ENCODE measurements at places on chromosomes 4 and X. TPM values are rescaled to one million over a fixed set of nuclear protein-coding genes. Genes with fewer than 3 reads are reported as not detected.

DNA sequence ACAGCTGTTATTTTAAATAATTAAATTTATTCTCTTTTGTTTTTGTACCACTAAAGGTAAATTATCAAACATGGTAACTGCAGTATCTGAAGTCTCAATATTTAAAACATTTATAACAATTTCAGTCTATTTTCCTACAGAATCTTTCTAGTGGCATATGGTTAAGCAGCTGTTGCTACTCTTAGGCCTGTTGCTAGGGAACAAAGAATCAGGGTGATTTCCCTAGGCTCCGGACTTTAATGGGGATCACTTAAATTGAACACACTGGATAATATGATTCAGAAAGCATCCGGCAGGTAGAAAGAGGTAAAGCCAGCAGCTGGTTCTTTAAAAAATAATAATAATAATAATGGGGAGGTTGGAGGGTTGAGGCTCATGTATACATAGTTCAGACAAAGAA lies 17.6 kb downstream of the FBXO8 start:
- DNase-seq = peak; percentile 11

DNA sequence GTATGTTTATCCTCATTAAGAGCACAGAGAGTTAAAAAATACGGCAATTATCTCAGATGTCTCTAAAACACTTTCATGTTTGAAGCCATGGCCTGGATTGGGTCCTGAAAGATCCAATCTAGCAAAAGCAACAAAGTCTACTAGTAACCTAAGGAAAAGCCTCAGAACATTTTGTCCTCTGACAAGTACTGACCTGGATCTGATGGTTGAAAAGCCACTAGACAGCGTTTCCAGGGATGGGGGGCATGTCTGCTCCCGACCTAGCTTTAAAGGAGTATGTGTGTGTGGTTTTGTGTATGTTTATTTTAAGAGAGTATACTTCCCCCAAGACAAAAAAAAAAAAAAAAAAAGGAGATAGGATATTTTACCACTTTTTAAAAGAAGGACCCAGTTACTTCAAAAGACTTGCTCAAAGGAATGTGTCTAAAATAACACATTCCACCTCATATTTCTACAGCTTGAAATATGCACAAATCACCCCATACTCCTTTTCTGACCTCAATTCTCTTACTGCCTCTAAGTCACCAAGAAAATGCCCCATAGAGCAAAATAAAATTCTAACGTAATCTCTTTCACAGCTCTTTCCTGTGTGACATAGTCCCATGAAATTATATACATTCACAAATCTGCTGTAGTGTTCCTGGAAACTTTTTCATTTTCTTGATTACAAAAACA lies 189.0 kb upstream of the TTC29 start:
- DNase-seq = no peak

DNA sequence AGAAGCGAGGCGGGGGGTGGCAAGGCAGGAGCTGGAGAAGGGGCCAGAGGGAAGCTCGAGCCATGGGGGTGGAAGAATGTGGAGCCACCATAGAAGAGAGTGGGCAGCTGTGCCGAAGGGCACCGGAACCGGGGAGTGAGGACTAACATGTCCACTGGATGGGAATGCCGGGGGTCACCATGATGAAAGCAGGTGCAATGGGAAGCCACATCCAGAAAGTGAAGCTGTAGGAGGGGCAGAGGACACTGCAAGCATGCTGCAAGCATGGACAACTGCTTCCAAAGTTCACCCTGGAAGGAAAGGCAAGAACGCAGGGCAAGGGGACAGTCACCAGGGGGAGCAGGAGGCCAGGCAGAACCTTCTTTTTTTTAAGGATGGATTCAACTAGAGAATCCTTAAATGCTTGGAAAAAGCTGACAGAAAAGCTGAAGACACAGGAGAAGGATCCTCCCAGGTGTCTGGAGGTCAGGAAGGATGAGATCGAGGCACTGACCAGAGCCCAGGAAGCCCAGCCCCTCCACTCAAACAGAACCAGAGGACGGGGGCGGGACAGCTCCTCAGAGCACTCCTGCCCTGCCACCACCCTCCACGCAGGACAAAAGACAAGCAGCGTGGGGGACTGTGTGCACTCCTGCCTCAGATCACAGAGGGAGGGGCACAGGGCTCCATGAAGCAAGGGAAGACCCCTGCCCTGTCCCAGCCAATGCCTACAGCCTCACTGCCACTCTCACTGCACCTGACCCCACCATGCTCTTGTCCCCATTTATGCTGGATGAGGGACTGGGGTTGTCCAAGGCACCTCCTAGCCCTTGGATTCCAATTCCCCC lies 169.2 kb downstream of the AFAP1 start:
- DNase-seq = peak; percentile 51

GRCh38 chr4:150216726-150217125 lies 138.5 kb downstream of the DCLK2 start:
- peak; percentile 32 for DNase-seq

GRCh38 chr4:47752214-47752613 lies 85.7 kb downstream of the CORIN start:
- DNase-seq = no peak

- no peak for DNase-seq
These were observed at the start of gene PHKA2 for GRCh38 chrX:18983666-18984380. Gene PHKA2, minus strand, starts transcription at chrX:18984114. Its CDS starts 182 bp downstream, at chrX:18983932.

DNA sequence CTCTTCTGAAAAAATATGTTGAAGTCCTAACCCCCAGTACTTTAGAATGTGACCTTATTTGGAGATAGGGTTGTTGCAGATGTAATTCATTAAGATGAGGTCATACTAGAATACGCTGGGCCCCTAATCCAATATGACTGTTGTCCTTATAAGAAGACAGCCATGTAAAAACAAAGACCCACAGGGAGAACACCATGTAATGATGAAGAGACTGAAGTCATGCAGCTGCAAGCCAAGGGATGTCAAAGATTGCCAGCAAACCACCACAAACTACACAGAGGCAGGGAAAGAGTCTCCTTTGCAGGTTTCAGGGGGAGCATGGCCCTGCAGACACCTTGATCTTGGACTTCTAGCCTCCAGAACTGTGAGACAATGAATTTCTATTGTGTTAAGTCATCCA lies 37.4 kb downstream of the CXorf58 start:
- DNase-seq = no peak

DNA sequence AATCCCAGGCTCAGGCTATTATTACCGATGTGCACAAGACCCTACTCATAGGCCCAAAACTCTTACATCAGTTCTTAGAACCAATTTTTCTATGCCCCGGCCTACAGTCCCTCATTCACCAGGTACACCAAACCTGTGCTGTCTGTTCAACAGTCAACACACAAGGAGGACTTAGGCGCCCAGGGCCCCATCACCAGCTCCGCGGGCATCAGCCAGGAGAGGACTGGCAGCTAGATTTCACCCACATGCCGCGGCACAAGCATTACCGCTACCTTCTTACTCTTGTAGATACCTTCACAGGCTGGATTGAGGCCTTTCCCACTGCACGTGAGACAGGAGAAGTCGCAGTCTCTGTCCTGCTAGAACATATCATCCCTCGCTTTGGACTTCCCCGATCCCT lies 962.5 kb downstream of the RPA4 start:
- no peak for DNase-seq

- DNase-seq = no peak
These were observed 207.3 kb upstream of the DCAF8L1 start for GRCh38 chrX:28188526-28188925.

DNA sequence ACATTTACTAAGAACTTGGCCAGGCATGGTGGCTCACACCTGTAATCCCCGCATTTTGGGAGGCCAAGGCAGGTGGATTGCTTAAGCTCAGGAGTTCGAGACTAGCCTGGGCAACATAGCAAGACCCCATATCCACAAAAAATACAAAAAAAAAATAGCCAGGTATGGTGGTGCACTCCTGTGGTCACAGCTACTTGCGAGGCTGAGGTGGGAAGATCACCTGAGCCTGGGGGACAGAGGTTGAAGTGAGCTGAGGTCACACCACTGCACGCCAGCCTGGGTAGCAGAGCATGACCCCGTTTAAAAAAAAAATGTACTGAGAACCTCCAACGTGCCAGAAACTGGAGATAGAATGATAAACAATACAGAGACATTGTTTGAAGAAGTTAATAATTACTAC lies 8.0 kb downstream of the OPRPN start:
- no peak for DNase-seq

- DNase-seq = no peak
These were observed 84.5 kb downstream of the AREG start for GRCh38 chr4:74529284-74530041.

- no peak for DNase-seq
These were observed 18.1 kb downstream of the SEC24B start for GRCh38 chr4:109451544-109452273.

DNA sequence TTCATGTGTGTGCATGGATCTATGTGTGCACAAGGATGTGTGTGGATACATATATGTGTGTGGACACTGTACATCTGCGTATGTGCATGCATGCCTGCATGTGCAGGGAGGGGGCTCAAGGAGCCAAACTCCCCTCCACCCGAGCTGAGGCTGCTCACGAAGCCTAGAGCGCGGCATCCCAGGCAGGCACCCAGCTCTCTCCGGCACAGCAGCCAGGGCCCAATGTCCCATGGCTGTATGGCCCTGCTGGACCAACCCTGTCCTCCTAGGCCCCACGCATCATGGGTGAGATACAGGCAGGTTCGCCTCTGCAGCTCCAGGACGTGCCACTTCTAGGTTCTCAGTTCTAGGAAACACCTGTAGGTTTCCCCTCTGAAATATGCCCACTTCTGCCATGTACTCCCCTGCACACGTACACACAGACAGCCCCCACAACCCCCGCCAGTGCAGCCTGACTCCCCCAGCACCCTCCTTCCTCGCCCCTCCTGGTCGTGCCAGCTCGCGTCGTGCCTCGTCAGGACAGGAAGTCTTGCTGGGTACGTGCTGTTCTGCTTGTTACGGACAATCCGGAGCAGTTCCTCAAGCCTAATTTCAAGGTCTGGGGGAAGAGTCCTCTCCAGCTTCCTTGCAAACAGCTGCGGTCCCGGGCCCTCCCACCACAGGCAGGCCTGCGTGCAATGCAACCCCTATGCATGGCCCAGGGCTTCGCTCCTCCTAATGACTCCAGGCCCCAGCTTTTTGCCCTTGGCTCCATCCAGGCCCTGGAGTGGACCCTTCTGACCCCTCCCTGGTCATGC lies 3.2 kb upstream of the ADRA2C start:
- DNase-seq = no peak

The VGLL1 gene
- total RNA-seq = not detected

The CSAG2 gene
- not detected for total RNA-seq

The MSX1 gene
- total RNA-seq = 6.1 TPM

The ARSJ gene
- total RNA-seq = 4.6 TPM

The ASB5 gene
- not detected for total RNA-seq

The GABRE gene
- total RNA-seq = not detected

The NDST3 gene
- total RNA-seq = 2.6 TPM

The HPGDS gene
- total RNA-seq = not detected

The FAM47E gene
- 0.21 TPM for total RNA-seq

The ITIH6 gene
- total RNA-seq = not detected

The DMRTC1 gene
- total RNA-seq = not detected

The PTTG2 gene
- total RNA-seq = not detected

The TEC gene
- 6.9 TPM for total RNA-seq

The TCEAL7 gene
- not detected for total RNA-seq

The SH3RF1 gene
- total RNA-seq = 15.3 TPM
